Activated naive CD8-positive, alpha-beta T cell treated with anti-CD3 and anti-CD28 coated beads, Interleukin-2, amount 50 U/mL, for 24 hours (primary cell): ENCODE measurements at places on chromosomes 4 and X.
A peak's percentile ranks its signal among the peaks of the same experiment; 100 is the strongest.

DNA sequence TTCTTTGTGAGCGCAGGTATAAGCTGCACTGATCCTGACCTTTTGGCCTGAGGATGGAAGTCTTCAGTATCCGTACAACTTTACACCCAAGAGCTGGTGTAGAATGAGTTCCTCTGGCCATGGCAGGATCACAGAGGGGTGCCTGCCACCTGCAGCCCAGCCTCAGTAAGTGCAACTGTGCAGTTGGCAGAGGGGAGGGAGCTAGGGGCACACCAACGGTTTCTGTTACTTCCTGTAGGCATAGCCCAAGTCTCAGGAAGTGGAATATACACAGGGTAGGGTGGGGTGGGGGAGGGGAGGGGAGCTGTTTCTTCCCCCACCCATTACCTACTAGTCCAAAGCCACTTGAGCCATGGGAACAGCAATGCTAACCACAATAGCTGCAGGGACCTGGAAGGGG is 85.4 kb upstream of the GBA3 start:
- DNase-seq: peak; percentile 24

- DNase-seq: no peak
Measured at GRCh38 chr4:138562544-138562991, 320.4 kb upstream of the SLC7A11 start.

- no peak for DNase-seq
Measured at GRCh38 chrX:118612290-118612689, 115.1 kb upstream of the IL13RA1 start.

DNA sequence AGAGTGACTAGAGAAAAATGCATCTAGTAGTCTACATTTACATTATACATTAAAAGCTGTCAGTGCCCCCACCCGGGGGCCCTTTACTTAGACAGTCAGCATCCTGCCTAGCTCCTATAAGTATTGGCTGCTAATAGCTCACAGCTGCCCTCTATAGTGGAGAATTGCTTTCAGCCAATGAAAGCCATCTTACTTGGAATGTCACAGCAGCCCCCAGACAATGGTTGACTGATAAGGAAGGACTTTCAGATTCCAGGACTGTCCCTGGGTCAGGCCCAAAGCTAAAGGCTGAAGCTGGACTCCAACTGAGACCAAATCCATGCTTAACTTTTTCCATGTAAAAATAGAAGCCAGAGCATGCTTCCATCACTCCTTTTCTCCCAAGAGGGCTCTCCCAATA is 196.9 kb downstream of the ANKRD50 start:
- no peak for DNase-seq

DNA sequence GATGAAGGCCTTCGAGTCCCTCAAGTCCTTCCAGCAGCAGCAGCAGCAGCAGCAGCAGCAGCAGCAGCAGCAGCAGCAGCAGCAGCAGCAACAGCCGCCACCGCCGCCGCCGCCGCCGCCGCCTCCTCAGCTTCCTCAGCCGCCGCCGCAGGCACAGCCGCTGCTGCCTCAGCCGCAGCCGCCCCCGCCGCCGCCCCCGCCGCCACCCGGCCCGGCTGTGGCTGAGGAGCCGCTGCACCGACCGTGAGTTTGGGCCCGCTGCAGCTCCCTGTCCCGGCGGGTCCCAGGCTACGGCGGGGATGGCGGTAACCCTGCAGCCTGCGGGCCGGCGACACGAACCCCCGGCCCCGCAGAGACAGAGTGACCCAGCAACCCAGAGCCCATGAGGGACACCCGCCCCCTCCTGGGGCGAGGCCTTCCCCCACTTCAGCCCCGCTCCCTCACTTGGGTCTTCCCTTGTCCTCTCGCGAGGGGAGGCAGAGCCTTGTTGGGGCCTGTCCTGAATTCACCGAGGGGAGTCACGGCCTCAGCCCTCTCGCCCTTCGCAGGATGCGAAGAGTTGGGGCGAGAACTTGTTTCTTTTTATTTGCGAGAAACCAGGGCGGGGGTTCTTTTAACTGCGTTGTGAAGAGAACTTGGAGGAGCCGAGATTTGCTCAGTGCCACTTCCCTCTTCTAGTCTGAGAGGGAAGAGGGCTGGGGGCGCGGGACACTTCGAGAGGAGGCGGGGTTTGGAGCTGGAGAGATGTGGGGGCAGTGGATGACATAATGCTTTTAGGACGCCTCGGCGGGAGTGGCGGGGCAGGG is 568 bp downstream of the HTT start:
- DNase-seq: peak; percentile 58

GRCh38 chr4:32909736-32910135 is 2189.6 kb downstream of the PCDH7 start:
- DNase-seq: no peak

- no peak for DNase-seq
Measured at GRCh38 chrX:84162401-84162800, 25.6 kb downstream of the RPS6KA6 start.

- DNase-seq: no peak
Measured at GRCh38 chrX:7263330-7263729, 115.4 kb upstream of the PUDP start.

DNA sequence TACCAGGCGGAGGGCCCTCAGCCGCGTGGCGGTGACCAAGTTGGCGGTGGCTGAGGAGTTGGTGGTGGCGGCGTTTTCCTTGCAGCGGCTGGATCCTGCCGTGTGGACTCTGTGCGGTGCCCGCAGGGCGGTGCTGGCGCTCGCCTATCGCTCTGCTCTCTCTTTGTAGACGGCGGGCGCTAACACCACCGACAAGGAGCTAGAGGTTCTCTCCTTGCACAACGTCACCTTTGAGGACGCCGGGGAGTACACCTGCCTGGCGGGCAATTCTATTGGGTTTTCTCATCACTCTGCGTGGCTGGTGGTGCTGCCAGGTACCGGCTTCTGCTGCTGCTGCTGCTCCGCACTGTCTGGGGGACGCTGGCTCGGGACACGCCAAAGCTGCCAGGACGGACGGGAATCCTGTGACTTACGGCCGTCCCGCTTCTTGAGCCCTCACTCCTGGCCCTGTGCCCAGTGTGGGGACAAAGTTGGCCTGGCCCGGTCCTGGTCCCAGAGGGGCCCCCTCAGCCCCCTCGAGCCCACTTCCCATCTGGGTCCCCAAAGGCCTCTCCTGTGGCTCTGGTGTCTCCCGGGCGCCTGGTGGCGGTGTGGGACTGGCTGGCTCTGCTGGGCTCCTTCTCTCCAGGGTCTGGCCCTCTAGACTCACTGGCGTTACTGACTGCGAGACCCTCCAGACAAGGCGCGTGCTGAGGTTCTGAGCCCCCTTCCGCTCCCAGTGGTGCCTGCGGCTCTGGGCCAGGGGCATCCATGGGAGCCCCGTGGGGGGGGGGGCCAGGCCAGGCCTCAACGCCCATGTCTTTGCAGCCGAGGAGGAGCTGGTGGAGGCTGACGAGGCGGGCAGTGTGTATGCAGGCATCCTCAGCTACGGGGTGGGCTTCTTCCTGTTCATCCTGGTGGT is 10.7 kb downstream of the FGFR3 start:
- no peak for DNase-seq

DNA sequence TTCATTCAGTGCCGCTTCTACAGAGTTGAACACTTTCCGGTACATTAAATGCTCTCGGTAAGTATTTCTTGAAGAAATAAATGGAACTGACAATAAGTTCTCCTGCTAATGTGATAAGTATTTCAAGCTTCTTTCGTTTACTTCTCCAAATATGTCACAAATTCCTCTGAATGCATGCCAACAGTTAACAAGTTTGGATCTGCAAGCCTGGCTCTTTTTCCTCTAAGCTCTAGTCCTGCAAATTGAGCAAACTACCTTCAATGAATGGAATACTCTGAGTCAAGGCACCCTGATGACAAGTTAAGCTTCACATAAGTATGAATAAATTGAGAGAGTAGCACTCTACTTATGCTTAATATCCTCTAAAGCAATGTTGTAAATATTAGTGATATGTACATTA is 403.6 kb downstream of the PDGFC start:
- no peak for DNase-seq

DNA sequence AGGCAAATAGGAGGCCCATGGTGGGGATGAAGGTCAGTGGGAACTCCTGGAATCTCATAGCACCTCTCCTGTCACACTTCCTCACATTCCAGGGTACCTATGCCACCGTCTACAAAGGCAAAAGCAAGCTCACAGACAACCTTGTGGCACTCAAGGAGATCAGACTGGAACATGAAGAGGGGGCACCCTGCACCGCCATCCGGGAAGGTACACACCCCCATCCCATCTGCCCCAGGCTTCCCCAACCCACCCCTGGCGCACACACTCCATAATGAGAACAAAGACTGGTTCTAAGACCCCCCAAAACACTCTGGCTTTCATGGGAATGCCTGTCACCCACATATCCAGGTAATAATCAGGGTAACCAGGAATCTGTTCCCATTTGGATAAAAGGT is 6.4 kb downstream of the CDK16 start:
- no peak for DNase-seq

DNA sequence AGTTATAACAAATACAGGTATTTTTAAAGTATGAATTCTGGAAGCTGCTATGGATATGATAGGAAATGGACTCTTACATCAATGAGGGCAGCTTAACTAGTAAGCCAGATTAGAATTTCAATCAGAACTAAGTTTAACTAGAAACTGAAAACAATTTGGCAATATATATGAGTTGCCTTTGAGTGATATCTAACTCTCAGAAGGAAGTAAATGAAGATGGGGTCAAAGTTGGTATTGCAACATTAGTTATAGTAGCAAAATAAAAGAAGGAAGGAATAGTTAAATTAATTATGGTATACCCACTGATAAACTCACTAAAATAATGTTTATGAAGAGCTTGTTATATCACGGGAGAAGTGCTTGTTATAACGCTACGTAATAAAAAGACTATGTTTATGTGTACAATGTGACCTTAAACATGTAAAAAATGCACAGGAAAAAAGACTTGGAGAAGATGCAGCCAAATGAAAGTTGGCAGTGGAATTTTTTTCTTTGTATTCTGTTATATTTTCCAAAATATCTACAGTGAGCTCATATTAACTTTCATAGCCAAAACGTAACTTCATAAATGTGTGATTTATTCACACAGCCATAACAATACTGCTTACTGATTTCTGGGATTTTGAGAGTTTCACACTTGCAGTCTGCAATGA is 34.5 kb downstream of the PHKA2 start:
- no peak for DNase-seq

GRCh38 chrX:41923978-41924683 is 777 bp upstream of the CASK start:
- DNase-seq: peak; percentile 31
